Stimulated activated CD8-positive, alpha-beta memory T cell treated with anti-CD3 and anti-CD28 coated beads, Interleukin-4, amount 100 ng/mL, for 4 hours (primary cell): ENCODE measurements at places on chromosomes 6 and 20.

GRCh38 chr6:112189494-112189893 lies 64.9 kb downstream of the LAMA4 start:
- DNase-seq = no peak

- no peak for DNase-seq
These were observed 5.2 kb upstream of the SLC22A7 start for GRCh38 chr6:43292763-43293318.

- DNase-seq = no peak
These were observed 8.3 kb downstream of the PRDM1 start for GRCh38 chr6:106094261-106094963.

- DNase-seq = no peak
These were observed 157.4 kb downstream of the HACE1 start for GRCh38 chr6:104702126-104702841.

DNA sequence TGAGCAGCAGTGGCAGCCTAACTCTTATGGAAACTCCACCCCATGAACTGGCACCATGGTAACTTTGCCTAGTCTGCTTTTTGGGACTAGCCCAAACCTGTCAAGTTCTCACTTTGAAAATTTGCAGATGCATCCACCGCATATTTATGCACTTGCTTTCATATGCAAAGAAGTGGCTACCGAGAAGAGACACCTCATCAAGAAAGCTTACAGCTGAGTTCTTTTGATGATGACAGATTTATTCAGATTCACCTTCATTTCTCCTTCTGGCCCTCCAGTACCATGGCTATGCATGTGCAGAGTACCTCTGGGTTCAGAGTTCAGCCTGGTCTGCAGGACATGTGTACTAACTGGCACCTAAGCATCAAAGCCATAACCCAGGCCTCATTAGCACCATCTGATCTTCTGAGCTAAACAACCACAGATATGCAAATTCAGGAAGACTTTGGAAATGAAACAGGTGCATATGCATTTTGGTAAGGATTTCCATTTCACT lies 154.3 kb upstream of the TENT5A start:
- DNase-seq = no peak

- DNase-seq = no peak
These were observed 27.7 kb downstream of the MAP3K5 start for GRCh38 chr6:136764517-136764993.

DNA sequence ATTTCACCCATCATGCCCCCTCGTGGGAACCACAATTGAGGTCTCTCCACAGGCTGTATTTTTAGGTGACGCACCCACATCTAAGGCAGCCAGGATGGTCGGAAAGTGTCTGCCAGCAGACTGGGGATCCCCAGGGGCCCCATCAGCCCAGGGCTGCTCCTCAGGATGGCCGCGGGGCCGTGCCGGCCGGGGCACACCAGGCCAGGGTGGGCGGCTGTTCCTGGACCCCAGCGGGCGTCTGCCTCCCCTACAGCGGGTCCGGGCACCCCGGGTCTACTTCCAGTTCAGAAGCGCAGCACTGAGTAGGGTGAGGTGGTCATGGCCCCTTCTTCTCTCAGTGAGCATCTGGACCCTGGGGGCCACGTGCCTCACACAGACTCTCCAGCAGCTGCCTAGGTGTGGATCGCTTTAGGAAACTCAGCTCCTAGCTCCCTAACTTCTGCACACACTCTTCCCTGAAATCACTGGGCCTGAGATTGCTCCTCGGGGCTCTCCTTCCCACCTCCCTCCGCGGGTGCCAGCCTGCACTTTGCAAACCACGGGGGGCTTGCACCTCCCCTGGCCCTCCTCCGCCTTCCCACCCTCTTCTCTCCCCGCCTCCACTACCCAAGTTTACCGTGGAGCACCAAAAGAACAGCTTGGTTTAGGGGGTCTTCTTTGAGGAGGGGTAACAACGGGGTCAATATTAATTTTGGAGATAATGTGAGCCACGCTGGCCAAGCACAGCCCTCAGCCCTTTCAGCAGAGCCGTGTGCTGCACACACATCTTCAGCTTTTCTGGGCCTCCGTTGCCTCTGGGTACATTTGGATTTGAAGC lies 14.2 kb upstream of the FOXC1 start:
- DNase-seq = no peak

DNA sequence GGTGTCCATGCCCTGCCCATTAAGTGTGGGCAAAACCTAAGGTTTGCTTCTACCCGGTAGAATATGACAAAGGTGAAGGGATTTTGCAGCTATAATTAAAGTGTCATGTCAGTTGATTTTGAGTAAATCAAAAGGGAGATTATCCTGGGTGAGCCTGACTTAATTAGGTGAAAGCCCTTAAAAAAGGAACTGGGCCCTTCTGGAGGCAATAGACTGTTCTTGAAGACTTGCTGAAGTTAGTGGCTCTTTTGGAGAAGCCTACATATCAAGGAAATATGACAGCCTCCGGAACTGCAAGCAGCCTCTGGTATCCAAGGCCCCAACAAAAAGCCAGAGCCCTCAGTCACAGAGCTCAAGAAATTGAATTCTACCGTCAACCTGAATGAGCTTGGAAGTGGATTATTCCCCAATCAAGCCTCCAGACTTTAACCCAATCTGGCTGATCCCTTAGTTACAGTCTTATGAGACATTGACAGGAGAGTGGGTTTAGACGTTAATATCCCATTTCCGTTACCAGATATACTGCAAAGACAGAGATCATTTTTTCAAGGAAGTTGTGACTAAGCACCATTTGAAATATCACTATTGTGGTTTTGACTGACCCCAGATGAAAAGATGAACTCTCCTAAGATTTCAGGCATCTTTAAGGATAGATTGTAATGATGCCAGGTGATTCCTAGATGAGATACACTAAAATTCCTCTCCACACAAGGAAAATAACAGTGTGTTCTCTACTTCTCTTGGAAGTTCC lies 303.4 kb downstream of the PLCB1 start:
- no peak for DNase-seq

DNA sequence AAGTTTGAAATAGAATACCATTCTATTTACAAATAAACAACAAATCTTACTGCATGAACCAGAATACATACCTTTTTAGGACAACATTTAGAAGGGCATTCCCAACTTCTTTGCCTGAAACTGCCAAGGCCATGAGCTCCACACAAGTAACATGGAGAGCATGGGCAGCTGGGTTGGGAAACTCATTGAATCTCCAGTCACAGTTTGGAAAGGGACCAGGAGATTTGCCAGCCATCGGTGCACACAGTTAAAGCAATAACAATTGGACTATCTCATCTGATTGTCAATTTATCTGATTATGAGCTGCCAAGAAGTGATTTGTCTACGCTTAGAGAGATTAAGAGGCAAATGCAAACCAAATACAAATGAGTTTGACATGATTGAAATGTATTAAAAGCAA lies 19.9 kb downstream of the ARG1 start:
- no peak for DNase-seq

DNA sequence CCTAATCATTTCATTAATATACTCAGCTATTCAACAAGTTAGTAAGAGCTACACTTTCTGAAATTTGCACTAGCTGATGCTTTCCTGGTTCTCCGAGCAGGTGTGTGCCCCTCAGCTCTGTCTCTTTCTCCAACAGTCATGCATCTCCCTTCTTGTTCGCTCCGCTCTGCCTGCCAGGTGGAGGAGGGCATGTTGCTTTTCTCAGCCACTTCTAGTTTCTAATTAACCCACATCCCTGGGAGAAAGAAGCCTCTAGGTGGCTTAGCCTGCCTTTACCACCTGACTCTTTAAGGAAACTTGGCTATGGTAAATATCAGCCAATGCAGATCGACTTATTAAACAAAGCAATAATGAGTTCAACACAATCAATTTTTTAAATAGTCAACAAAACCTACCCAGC lies 34.2 kb downstream of the LRFN2 start:
- DNase-seq = no peak

GRCh38 chr20:24658920-24659660 lies 189.7 kb downstream of the SYNDIG1 start:
- DNase-seq = no peak

GRCh38 chr20:50999355-50999754 lies 23.6 kb downstream of the KCNG1 start:
- no peak for DNase-seq

GRCh38 chr6:44116641-44117382 lies 10.4 kb downstream of the MRPL14 start:
- no peak for DNase-seq

DNA sequence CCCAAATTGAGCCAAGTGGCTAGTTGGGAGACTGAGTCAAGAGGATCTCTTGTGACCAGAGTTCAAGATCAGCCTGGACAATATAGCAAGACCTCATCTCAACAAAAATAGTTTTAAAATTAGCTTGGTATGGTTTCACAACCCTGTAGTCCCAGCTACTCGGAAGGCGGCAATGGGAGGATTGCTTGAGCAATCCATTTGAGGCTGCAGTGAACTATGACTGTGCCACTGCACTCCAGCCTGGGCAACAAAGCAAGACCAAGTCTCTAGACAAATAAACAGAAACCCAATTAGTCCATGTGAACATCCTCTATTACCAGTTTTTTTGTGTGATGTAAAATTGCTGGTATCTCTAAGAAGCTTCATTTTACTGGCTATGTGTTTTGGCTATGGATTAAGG lies 106.2 kb downstream of the TULP4 start:
- no peak for DNase-seq
